ENCODE measurements at places on chromosomes 16 and 17.
A peak's percentile ranks its signal among the peaks of the same experiment; 100 is the strongest.

DNA sequence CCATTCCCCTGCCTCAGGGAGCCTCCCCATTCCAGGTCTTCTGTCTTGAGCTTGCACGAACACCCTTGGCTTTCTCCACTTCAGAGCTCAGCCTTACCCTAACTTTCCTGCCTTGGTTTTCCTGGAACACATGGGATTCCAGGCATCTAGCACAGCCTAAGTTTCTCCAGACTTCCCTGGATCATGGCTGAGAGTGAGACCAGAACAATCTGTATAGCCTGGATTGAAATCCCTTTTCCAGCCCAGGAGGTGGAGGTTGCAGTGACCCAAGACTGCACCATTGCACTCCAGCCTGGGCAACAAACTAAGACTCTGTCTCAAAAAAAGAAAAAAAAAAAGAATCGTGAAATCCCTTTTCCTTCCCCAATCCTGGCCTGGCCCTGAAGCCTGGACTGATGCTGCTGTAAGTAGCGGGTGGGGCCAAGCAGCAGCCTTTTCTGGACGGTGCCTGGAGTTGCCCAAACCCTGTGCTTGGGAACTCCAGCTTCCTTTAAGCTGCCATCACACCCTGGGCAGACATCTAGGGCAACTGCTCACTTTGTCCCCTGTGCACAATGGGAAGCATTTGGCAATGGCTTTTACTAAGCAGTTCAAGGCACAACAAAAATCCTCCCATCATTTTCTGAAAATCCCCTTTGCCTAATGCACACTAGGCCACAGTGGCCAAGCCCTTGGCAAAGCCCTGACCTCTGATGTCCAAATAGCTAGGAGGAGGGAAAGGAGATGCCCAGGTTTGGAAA, 12.0 kb upstream of the SLC16A5 start:
- no peak for DNase-seq

DNA sequence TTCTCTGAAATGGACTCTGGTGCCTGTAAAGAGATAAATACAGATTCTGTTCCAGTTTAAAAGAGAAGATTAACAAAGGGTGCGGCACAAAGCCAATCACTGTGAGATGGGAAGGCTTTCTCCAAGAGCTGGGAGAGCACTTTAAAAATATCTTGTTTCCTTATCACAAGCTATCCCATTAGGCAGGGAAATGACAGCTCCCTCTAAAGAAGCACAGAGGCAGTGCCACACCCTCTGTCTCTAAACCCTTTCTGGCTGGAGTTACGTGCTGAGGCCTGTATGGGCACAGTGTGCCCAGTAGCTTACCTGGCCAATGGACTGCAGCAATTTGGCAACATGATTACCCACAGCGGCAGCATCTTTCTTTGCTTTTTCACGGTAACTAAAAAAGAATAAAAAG, 9.0 kb upstream of the TERB1 start:
- DNase-seq: peak; percentile 57

DNA sequence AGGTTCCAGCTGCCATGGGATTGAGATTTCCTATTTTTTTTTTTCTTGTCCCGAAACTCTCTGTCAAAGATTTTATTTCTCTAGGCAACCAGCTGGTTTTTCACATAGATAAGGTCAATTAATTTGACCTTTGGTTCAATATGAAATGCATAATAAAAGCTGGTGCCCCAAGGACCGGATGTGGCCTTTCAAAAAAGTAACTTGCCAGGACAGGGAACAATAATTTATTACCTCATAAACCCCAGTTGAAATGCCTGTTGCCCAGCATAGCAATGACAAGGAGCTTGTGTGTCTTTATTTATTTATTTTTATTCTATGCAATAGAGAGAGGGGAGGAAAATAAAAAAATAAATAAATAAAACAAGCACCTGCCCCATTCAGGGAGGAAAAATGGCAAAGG, 472.7 kb downstream of the KCNJ2 start:
- no peak for DNase-seq

GRCh38 chr17:9355846-9356245, 219.8 kb downstream of the STX8 start:
- no peak for DNase-seq

DNA sequence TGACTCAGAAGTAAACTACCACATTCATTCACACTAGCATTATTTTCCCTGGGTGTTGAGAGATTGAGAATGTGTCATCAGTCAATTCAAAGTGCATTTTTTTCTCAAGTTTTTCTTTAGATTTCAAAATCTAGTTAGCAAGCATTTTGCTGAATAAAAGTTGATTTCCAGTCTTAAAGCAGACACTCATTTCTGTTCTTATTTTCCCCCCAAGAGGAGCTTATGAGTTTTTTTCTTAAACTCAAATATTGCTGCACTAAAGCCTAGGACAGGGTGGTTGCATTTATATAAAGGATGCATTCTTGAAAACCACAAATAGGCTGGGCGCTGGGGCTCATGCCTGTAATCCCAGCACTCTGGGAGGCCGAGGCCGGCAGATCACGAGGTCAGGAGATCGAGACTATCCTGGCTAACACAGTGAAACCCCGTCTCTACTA, 15.3 kb downstream of the CDH3 start:
- peak; percentile 86 for DNase-seq

- DNase-seq: peak; percentile 39
These were observed at the start of gene ZNF23 for GRCh38 chr16:71461686-71462648. Gene ZNF23 (minus strand): TSS chr16:71462247. CDS start chr16:71456796, 5,451 bp downstream.

DNA sequence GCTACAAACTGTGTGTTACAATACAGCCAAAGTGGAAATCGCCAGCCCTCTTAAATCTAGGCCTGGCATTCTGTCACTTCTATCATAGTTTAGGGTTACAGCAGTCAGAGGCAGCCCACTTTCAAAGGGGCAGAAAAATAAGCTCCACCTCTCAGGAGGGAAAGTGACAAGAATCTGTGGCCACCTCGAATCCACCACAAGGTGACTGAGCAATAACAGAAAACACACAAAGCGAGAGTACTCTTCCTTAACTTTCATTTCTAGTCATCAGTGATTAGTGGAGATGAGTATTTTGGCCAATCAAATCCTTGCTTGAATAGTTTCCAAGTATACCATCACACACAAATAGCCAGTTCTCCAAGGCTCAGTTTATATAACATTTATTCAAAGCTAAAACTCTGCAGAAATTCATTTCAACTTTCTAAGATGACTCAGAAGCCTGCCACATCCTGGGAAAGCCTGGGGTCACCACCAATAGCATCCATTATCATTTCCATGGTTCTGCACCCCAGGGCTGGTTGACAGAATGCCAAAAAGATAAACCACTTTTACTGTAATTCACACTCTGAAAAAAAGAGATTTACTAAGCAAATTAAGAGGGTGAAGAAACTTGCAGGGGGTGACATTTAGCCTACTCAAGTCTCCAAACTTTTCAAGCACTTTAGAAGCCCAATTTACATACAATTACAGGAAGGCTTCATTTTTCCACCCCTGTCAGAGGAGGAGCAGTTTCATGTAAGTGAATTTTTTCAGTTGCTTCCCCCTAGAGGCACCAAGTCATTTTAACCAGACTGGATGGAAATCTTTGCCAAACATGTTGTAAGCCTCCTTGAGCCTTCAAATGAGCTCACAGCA, 66.8 kb downstream of the SALL1 start:
- no peak for DNase-seq

DNA sequence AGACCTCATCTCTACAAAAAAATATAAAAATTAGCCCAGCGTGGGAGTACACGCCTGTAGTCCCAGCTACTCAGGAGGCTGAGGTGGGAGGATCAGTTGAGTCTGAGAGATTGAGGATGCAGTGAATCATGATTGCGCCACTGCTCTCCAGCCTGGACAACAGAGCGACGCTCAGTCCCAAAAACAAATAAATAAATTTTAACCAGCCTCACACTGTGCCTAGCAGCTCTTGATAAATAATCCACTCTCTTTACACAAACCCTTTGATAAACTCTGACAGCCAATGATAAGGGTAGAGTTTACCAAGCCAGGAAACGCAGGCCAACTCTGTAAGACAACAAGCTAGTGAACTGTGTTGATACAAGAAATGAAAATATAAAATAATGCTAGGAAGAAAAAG, 32.7 kb downstream of the LITAF start:
- no peak for DNase-seq

DNA sequence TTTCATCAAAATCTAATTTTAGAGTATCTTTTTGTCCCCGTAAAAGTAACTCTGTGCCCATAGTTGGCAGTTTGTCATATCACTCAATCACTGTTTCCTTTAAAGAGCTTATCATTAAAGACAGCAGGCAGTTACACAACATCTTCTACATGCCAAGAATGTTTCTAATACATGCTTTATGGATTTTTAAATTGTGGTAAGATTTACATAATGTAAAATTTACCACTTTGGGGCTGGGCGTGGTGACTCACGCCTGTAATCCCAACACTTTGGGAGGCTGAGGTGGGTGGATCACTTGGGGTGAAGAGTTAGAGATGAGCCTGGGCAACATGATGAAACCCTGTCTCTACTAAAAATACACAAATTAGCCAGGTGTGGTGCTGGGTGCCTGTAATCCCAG, 687.2 kb downstream of the WWOX start:
- DNase-seq: peak; percentile 28

GRCh38 chr17:30819971-30820705, 4.4 kb downstream of the CRLF3 start:
- DNase-seq: no peak

- no peak for DNase-seq
These were observed 139.4 kb upstream of the RPH3AL start for GRCh38 chr17:492022-492413.

DNA sequence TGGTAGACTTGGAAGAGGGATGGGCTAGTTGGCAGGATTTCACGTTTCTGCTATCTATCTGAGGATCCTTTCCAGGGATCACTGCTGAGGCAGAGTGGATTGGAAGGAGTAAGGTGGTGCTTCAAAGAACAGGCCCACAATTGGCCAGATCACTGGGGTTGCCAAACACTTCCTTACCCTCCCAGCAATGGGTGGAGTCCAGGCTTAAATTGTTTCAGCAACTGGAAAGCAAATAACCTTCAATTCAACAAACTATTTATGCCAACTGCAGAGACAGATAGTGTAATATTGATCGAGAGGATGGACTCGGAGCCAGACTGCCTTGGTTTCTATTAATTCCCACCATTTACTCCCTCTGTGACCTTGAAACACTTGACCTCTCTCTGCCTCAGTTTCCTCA, 2.1 kb downstream of the ARRB2 start:
- no peak for DNase-seq

- no peak for DNase-seq
These were observed 211.9 kb downstream of the KATNIP start for GRCh38 chr16:27761816-27762215.

GRCh38 chr16:22726868-22727267, 87.1 kb upstream of the HS3ST2 start:
- DNase-seq: peak; percentile 44

DNA sequence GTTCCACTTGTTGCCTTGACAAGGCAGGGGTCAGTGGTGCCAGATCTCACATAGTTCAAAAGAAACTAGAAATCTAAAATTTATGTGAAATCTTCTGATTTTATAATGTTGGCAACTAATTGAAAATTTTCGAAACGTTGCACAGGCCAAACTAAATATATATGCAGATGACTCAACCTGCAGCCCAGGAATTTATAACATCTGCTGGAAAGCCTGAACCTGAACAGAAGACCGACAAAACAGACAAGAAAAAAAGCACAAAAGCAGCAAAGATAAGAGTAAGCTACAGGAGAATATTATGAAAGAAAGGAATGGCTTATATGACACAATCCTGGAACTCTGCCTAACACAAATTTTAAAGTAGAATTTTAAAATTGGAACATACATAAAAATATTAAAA, 207.6 kb downstream of the CEP112 start:
- DNase-seq: no peak

DNA sequence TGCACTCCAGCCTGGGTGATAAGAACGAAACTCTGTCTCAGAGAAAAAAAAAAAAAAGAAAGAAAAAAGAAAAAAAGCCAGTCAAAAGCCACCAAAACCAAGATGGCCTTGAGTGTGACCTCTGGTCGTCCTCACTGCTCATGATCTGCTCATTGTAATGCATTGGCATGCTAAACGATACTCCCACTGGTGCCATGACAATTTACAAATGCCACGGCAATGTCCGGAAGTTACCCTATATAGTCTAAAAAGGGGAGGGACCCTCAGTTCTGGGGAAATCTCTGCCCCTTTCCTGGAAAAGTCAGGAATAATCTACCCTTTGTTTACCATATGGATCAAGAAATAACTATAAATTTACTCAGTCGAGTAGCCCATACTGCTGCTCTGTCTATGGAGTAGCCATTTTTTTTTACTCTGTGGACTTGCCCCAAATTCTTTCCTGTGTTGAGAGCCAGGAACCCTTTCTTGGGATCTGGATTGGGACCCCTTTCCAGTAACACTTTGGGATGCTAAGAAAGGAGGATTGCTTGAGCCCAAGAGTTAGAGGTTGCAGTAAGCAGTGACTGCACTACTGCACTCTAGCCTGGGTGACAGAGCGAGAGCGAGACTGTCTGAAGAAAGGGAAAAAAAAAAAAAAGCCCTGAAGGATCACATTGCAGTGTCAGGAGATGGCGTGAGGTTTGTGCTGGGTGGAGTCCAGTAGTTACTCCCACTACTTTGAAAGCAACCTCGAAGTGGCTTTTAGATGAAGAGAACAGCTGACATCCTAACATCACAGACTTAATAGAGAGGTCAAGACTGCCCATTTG, 3.7 kb upstream of the TMEM231 start:
- DNase-seq: peak; percentile 27

GRCh38 chr17:5019475-5019956, 15.7 kb downstream of the SLC52A1 start:
- no peak for DNase-seq

DNA sequence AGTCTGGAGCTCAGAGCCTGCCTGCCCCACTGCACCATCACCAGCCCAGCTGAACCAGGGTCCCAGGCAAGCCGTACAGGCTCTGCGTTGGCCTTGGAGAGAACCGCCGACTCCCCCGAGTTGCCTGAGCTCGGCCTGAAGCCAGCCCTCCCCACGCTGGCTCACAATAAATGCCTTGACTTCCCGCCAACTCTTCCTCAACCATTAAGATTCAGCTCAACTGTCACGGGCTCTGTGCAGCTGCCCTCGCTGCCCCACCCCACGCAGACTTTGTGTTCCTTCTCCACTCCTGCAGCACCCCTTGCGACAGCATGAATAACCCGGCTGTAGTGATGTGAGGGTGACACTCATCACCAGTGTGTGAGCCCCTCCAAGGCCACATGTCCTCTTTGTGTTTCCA, 4.8 kb upstream of the QPRT start:
- DNase-seq: no peak

- DNase-seq: peak; percentile 98
These were observed 22.8 kb downstream of the OMG start for GRCh38 chr17:31274252-31274651.

- peak; percentile 91 for DNase-seq
These were observed at the start of gene KCTD11 for GRCh38 chr17:7351665-7352502. Gene KCTD11 (plus strand): TSS chr17:7352162.
